ENCODE measurements at places on chromosomes 2 and 18.
A peak's percentile ranks its signal among the peaks of the same experiment; 100 is the strongest.

DNA sequence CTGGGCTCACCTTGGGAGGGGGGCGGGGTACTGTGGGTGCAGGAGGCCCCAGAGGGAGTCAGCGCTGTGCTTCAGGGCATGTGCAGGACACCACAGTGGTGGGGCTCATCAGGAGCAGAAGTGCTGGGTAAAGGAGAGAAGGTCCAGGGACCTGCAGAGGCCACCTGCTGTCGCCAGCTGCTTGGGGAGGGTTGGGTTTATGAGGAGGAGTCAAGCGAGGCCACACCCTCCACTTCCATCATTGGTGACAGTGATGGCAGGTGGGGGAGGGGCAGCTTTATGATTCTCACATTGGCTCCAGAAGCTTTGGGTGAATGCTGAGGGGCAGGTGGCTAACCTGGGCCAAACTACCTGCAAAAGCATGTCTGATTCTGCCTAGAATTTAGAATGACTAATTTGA is 392.6 kb downstream of the HRH4 start:
- no peak for DNase-seq

GRCh38 chr18:35369126-35369525 is 8.0 kb downstream of the ZNF396 start:
- no peak for DNase-seq

- DNase-seq, result no peak
These were observed 17.6 kb downstream of the OSBPL6 start for GRCh38 chr2:178211943-178212342.

- no peak for DNase-seq
These were observed 41.6 kb downstream of the CYB5A start for GRCh38 chr18:74250131-74250530.

- no peak for DNase-seq
These were observed 5.9 kb upstream of the NARS1 start for GRCh38 chr18:57627488-57627887.

DNA sequence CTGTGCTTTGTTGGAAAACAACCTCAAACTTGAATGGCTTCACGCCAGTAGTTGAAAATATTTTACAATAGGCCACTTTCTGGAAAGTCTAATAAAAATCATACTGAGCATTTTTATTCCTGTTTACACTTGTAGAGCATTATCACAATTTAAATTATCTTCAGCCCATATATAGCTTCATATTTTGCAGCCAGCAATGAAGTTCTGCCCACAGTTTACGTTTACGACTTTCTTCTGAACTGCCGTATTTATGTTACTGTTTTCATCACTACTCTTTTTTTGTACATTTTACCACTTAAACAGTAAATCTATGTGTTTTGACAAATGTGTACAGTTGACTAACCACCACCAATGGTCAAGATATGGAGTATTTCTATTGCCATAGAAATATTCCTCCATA is 86.2 kb downstream of the COPS8 start:
- DNase-seq, result no peak

- no peak for DNase-seq
These were observed 42.2 kb downstream of the SCN2A start for GRCh38 chr2:165281387-165281786.

- DNase-seq, result no peak
These were observed 37.6 kb downstream of the SMAD7 start for GRCh38 chr18:48913201-48913600.

- no peak for DNase-seq
These were observed 74.6 kb upstream of the UNC80 start for GRCh38 chr2:209696836-209697711.

DNA sequence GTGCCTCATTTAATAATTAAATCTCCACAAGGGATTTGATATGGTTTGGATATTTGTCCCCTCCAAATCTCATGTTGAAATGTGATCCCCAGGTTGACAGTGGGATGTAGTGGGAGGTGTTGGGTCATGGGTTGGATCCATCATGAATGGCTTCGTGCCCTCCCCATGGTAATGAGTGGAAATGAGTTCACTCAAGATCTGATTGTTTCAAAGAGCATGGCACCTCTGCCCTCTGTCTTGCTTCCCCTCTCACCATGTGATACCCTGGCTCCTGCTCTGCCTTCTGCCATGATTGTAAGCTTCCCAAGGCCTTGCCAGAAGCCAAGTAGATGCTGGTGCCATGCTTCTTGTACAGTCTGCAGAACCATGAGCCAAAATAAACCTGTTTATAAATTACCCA is 15.0 kb upstream of the RAB27B start:
- no peak for DNase-seq

- DNase-seq, result no peak
These were observed 19.3 kb downstream of the STK36 start for GRCh38 chr2:218691234-218691633.

GRCh38 chr18:22728016-22728415 is 205.1 kb upstream of the RBBP8 start:
- no peak for DNase-seq

- peak; percentile 34 for DNase-seq
These were observed 71.3 kb upstream of the TXNDC2 start for GRCh38 chr18:9814431-9814830.

DNA sequence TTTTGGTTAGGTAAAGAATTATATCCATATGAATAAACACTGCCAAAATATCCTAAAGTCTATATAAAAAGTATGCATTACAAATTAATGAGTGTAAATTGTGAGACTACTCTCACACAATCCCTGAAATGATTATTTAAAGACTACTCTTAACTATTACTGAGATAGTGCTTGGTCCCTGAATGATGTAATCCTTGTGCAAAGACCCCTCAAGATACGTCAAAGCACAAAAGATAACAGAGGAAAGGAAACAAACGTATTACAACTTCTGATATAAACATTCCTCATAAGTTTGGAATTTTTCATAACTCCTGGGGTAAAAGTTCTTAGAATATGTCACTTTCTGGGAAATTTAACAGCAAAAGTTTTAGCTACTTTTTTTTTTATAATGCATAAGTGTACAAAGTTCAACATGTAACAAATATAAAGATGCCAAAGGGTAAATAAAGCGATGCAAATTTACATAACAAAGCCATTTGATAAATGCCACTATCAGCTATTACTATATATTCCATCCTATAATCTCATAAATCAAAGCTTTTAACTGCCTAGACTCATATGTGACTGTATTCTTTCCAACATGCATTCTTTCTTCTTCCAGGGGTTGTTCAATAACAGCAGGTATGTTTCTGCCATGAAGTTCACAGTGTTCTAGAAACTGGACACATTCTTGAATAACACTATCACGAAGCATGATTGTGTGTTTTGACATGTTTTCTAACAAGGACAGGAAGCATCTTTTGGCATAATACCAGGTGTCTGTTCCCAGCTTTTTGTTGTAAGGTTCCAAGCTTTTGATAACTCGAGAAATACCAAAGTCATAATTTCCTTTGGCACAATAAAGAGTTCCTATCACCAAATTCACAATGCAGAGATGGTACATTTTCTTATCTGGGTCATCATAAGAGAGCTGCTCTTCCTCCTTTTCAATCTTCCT is 158.0 kb downstream of the AGPS start:
- no peak for DNase-seq

DNA sequence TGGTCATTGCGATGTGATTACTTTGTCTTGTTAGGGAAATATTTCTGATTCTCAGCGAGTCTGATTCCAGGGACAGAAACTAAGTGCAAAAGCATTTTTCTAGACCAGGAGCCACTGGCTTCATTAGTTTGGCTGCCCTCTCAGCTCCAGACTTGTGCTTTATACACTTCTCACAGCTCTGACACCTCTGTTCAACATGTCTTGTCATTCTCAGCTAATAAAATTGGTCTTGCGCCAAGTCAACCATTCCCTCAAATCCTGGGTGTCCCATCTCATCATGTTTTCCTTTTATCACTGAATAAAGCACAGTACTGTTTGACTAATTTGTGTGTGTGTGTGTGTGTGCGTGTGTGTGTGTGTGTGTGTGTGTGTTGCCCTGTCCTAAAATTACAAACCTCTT is 215.5 kb upstream of the EPHA4 start:
- no peak for DNase-seq

DNA sequence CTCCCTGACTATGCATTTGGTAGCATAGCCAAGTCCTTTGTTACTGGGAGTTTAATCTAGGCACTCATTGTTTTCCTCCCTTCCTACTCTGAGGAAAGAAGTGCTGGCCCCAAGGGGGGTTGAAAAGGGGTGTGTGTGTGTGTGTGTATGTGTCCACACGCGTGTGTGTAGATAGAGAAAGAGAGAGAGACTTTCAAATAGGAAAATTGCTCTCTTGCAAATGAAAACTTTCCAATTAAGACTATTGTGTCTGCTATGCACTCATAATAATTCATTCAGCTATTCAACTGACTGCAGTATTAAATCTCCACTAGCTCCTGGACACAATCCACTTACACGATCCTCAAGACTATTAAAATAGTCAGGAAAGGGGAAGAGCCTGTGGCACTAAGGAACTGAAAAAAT is 92.9 kb upstream of the CSRNP3 start:
- no peak for DNase-seq

- DNase-seq, result no peak
These were observed 1038.3 kb upstream of the ACVR2A start for GRCh38 chr2:146806364-146807005.

- no peak for DNase-seq
These were observed 60.5 kb upstream of the LGALSL start for GRCh38 chr2:64393383-64394010.

DNA sequence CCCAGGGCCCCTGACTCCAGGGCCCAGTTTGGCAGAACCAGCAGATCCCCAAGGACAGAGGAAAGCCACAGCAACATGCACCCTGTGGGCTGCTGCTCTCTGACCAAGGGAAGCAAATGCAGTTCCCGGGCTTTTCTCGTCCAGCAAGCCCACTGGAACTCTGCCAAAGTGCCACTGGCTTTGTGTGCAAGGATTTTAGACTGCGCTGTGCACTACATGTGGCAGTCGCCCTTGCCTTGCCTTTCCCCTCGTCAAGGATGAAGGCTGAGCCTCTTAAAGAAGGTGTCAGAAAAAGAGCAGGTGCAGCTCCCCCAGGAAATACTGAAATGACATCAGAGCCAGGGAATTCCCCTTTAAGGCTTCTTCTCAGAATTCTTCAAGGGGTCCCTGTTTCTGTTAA is 199.2 kb downstream of the TFCP2L1 start:
- peak; percentile 14 for DNase-seq

- DNase-seq, result no peak
These were observed 37.3 kb upstream of the MRPL19 start for GRCh38 chr2:75609334-75609689.

DNA sequence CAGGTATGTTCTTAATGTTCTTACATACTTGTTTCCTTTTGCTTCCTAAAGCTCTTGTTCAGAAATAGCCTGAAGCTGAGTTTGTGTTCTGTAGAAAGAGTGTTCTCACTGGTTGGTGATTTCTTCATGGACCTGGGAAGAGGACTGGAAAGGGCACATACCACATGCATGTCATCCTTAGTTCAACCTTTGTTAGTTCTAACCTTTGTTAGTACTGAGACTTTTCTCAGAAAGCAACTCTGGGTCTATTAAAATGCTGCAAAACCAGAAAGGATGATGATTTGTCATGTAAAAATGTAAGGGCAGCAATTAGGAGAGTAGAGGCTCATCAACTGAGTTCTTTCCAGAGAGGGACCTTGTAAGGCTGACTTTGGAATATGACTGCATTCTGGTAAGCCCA is 2.5 kb upstream of the FAP start:
- no peak for DNase-seq

DNA sequence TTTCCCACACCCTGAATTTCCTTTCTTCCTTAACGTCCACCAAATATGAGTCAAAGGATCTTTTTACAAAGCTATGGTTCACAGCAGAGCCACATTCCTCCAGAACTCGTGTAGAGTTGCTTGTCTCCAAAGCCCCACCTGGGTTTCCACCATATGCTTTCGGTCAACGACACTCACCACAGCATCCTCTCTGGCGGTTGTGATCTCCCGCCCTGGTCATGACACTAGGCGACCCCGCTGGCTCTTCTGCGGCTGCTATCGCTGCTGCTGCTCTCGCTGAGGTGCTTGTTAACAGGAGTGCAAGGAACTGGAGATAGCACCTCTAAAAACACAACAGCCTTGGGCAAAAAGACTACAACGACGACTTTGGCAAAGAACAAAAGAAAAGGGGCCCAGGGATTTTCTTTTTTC is 340 bp downstream of the SLC40A1 start:
- DNase-seq, result peak; percentile 34

DNA sequence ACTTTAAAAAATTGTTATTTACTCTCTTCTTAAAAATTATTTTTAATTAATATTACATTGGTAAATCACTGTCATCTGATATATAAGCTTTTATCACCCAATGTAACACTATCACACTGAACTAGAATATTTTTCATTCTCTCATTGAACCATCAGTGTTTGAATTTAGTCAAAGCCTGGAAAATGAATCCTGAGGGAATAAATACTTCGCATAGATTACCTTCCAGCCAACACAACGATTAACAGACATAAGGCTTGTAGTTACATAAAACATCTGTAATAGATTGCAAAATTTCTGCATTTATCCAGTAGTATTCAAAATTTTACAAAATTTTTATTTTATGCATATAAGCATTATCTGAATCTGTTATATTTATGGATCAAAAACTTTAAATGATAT is 314.9 kb downstream of the ERBB4 start:
- DNase-seq, result no peak

DNA sequence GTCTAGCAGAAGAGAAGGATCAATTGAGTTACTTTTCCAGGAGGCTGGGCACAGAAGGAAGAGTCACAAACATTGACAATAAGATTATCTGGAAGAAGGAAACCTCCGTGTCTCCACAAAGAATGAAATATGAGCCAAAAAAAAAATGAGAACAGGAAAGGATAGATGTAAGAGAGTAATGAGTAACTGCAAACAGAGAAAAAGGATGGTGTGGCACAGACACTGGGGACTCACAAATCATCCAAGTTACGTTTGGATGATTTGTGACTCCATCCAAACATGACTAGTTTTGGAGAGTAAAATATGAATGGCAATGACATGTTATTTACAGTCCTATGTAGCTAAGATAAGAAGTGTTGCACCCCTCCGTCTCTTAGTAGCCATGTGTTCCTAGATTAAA is 42.8 kb upstream of the MAP2 start:
- DNase-seq, result no peak

DNA sequence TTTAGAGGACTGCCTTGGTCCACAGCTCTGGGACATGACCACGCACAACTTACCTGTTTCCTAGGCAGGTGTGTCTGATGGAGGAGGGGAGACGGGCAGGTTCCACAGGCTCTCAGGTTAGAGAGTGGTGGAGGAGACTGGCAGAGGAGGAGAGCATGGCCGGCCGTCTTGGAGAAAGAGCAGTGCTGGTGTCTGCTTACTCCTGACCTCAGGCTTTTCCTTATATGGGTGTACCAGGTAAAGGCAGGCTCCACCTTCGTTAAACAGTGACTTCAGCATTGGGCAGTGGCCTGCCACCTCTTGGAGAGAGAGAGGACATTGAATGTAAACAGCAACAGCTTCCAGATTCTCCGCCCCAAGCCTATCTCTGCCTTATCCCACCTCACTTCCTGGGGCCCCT is at the start of gene CAPN13:
CAPN13 (minus strand) TSS at position 198 of the 400 bp plus-strand sequence. CDS start 20,121 bp downstream, outside the sequence.
- DNase-seq, result no peak

DNA sequence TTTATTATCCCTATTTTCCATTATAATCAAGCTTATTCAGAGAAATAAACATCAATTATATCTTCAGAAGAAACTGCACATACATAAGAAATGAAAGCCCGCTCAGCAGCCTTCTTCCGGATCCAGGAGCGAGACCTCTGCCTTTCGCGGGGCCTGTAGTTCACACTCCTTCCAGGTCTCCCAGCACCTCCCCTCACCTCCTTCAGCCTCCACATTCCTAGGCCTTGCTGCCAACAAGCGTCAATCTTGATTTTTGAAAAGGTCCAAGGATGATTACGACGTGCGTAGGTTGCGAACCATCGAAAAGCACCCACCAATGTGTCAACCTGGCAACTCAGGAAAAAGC is 355 bp upstream of the KIDINS220 start:
- peak; percentile 57 for DNase-seq
